ENCODE measurements at places on chromosomes 3 and 15.

DNA sequence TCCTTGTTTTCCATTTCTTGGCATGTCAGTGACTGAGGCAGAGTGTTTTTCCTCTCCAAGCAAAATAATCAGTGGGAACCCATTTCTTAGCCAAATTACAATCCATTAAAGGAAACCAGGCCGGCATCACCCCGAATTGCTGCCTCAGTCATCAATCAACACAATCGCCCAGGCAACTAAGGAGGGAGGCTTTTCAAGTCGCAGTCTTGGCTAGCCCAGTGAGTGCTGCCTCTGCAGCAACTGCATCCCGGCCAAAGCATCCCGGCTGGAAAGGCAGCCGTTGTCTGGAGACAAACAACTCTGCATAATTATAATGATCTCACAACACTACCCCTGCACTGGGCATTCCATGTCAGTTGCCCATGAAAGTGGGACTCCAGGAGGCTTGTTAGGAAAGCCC lies 213.5 kb upstream of the PRICKLE2 start:
- no peak for DNase-seq

- no peak for DNase-seq
Observed at GRCh38 chr3:58388550-58389091, 45.0 kb downstream of the PDHB start.

GRCh38 chr3:71441217-71441924 lies 142.2 kb downstream of the FOXP1 start:
- no peak for DNase-seq

DNA sequence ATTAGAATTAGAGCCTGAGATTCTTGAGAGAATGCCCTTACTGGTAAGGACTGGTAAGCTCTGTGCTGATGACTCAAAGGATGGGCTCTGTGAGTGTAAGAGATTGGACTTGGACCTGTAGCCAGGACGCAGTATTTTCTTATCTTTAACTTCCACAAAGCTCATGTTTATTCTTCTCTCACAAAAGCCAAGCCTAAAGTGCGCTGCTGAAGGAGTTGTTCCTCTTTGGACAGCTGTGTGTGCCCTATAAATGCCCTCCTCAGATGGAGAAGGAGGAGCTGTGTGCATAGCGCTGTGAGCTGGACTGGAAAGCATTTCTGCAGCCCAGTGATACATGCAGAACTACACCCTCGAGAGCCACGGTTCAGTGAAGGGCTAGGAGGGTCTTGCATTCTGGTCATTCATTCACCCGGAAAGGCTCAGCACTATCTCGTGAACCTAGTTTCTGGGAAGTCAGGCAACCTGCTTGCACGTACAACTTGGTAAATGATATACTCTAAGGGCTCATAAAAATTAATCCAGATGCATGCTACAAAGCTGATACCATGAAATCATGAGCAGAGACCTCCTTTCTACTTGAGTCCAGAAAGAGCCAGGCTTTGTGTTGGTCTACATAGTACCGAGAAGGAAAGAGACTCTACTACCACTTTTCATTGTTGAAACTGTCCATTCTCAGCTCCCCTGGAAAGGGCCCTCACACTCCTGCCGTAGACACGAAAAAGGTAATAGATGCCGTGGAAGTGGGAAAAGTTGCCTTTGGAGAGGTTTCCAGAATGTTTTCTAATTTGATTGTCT lies 103.0 kb upstream of the TBL1XR1 start:
- DNase-seq: no peak

DNA sequence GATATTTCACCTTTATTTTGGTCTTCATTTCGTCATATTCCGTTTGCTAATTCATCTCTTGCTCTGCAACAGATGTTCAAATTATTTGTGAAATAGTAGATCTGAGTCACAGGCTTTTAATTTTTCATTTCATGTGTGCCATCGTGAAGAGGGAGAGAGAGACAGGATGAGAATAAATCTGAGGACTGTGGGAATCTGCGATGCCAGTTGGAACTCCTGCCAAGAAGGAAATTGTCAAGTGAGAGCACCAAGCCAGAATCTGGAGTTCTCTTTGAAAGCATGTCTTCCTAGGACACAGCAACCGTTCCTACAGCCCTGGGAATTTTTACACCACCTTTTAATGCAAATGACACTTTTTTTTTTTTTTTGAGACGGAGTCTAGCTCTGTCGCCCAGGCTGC lies 48.8 kb downstream of the NSMCE3 start:
- DNase-seq: no peak

GRCh38 chr3:65996589-65996988 lies 42.1 kb downstream of the MAGI1 start:
- DNase-seq: no peak

DNA sequence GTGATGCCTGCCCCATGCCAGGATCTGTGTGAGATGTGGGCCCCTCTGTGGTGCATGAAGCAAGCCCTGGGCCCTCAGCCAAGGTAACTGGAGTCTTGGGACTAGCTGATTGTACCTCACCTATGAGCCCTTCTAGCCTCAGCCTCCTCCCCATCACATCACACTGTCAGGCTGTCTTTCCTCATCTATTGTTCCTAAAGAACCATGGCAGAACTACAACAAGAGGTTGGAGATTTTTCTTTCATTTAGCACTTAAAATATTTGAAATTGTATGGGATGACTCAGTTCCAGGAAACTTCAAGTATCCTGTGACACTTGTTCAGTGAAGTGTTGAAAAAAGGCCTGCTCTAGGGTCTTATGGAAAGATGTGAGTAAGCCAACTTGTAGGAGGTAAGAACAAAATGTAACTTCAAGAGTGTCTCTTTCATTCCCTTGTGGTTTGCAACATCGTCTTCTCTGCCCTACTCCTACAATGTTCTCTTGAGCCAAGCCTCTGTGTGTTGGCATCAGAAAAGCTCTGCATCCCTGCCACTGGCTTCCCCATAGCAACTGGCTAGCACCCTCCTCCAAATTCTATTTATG lies 58.7 kb upstream of the TIPARP start:
- no peak for DNase-seq

DNA sequence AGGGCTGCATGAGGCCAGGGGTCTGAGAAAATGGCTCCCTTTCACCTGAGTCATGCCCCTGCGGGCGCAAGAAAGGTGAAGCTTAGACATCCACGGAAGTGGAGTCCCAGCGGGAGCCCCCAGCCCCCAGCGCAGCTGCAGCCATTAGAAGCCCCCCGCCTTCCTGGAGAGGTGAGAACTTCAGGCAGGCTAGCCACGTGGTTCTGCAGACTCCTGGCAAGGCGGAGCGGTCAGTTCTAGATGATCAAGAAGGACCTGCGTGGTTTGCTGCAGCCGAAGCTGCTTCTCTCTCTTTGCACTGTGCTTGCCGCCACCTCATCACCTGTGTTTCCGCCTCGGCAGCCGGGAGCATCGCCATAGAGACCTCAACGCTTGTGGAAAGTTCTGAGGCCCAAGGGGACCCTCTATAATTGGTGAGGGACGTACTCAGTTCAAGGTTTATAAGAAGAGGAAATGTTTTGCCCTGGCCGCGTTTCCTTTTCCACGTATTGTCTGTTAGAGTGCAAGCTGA lies 15.8 kb upstream of the KCNMB3 start:
- DNase-seq: no peak
